ENCODE measurements at places on chromosomes 11 and 22.

GRCh38 chr11:67332081-67332691, 21.2 kb downstream of the POLD4 start:
- DNase-seq: no peak

DNA sequence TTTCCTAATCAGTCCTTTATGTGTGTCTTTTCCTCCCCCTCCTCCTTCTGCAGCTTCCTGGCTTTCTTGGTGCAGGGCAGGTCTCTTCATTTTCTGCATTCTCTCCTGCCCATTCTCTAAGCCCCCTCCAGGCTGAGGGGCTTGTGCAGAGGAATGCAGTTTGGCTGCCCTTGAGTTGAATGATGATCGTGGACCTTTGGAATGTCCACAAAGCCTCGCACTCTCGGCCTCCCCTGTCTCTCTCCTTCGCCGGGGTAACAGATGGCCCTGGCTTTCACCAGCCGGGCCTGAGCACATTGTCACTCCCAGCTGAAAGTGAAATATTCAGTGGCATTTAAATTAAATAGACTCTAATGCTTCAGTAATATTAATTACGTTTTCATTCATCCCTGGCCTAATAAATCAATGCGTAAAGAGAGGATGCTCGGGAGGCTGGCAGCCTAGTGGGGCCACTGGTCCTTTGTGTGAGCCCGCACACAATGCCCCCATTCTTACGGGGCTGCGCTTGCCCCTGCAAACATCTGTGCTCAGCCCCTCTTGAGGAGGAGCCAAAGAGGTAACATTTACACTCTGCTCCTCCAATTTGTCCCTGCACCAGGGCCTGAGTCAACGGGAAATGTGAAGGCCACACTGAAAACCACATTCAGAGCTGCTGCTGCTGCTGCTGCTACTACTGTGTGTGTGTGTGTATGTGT, 64.9 kb upstream of the PAX6 start:
- DNase-seq: peak; percentile 35

DNA sequence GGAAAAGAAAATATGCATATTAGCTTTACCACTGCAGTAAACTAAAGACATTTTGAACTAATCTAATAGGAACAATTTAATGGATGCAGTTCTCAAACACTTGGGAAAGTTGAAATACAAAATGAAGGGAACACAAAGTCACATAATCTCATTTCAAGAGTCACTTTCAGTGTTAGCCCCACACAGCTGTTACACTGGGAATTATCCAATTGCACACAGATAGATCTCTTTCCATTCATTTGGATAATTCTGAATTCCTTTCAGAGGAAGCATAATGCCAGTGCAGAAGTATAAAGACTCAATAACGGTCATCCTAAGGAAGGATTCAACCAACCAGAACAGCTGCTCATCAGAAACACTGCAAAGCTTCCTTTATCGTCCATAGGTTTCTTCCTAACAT, 173.3 kb downstream of the GRIA4 start:
- DNase-seq: no peak

- DNase-seq: no peak
Measured at GRCh38 chr11:132901638-132902471, 630.4 kb downstream of the OPCML start.

GRCh38 chr11:121451178-121451985, 732 bp upstream of the SORL1 start:
- DNase-seq: no peak

DNA sequence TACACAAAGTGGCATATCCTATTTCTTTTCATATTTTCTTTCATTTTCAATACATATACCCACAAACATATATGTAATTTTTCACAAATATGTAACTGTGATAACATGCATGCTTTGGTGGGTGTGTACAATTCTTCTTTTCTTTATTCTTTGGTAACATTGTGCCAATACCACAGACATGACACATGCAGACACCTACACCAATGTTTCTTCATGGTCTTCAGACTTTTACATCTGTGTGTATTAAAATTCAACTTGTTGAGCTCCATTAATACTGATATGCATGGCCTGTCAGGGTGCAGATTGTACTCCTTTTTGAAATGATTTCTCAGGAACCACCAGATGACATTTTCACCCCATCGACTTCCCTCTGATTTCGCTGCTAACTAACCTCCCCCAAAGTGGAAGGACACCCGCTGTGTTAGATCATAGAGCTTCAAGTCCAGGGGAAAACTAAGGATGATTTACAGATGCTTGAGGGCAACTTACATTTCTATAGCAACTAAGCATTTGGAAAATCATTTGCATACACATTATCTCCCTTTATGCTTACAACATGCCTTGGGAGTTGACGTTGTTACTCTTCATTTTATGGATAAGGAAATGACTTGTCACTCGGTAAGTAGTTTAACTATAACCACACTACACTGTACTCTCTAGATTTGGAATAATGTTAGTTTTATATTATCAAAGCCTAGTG, 10.5 kb upstream of the PANX3 start:
- DNase-seq: no peak

DNA sequence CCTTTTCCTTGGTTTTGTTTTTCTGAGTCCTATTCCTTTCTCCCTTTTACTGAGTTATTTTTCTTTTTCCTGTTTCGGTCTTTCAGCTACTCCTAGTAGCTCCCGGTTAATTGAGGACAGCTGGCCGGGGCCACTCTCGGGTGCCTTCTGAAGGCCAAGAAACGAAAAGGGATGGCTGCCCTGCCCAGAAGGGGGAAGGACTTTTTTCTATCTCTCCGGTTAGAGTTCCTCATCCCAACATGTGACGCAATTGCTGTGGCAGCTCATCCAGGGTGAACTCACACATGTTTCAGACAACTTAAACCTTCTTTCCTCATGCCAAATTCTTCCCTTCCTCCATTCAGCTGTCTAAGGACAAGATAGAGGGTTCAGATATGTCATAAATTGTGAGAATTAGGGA, 83.6 kb downstream of the PIWIL4 start:
- no peak for DNase-seq

DNA sequence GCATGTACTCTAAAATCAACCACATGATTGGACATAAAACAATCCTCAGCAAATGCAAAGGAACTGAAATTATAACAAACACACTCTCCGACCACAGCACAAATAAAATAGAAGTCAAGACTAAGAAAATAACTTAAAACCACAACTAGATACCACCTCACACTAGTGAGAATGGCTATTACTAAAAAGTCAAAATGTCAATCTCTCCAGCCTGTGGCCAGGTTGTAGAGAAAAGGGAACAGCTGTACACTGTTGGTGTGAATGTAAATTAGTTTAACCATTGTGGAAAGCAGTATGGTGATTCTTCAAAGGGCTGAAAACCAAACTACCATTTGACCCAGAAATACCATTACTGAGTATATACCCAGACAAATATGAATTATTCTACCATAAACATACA, 1025.7 kb upstream of the TENM4 start:
- no peak for DNase-seq

DNA sequence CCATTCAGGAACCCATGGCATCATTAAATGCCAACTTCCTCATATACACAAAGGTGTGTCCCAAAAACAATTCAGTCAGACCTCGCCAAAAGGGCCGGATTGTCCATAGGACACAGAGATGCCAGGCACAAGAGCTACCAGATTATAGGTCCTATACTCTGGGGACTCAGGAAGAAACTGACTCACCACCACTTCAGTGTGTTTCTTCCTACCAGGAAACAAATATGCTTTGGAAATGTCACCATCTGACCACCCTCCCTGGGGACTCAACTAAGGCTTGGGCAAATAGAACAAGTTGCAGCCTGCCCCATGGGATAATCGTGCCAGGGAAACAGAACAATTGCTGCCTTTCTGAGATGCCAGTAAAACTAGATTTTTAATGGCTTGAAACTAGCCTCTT, 11.7 kb downstream of the POU2AF3 start:
- no peak for DNase-seq

GRCh38 chr11:106218106-106218505, 140.6 kb downstream of the AASDHPPT start:
- no peak for DNase-seq

GRCh38 chr11:2776351-2777061, 76.7 kb upstream of the KCNQ1OT1 start:
- no peak for DNase-seq

Measured in H9 (cell line).